ENCODE measurements at places on chromosomes 2 and 18.

- no peak for DNase-seq
Observed at GRCh38 chr2:96437512-96437911, 67.6 kb downstream of the NEURL3 start.

DNA sequence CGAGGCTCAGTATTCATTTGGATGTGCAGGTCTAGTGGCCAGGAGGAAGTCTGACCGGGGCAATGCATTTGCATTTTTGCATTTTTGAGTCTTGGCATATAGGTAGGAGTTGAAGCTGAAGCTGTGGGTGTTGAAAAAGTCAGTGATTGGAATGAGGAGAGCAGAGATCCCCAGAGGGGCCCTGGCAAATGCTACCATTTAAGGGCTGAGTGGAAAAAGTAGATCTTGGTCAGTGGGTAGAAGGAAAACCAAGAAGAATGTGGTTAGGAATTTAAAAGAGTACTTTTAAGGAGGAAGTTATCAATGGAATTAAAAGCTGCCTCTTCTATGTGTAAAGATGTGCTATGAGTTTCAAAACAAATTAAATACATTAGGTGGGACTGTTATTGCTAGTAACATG is 143.0 kb downstream of the ZEB2 start:
- no peak for DNase-seq

DNA sequence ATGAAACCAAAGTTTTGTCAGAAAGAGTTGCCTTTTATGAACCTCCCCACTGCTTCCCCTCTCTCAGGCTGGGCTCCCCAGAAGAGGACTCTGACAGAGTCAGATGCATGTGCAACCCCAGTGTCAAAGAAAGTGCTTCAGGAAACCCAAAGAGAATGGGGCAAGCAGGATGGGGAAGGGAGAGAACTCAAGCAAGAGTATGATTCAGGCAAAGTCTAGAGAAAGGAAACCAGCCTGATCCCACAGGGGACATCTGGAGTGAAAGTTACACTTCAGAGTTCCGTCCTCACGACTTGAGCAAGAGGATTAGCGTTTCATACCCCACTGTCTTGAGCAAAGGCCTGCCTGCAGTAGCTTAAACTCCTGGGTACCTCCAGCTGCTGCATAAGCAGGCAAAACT is 51.8 kb upstream of the EPC2 start:
- no peak for DNase-seq

DNA sequence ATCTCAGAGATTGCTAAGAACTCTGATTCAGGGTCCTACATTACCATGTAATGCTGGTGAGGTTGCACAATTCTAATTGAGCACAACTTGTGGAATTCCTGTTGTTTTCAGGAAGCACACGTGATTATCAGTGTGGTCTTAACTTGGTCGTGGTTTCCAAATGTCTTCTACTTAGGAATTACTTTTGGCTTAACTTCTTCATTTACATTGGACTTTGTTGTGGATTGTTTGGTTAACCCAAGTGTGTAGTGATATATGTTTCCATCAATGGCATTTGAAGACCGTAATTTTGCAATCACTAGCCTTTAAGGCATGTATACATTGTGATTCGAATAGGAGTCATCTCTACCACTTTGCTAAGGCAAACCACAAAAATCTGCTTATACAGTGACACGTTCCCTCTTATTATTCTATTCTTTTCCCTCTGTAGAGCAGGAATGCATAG is 373.3 kb downstream of the IRS1 start:
- no peak for DNase-seq

DNA sequence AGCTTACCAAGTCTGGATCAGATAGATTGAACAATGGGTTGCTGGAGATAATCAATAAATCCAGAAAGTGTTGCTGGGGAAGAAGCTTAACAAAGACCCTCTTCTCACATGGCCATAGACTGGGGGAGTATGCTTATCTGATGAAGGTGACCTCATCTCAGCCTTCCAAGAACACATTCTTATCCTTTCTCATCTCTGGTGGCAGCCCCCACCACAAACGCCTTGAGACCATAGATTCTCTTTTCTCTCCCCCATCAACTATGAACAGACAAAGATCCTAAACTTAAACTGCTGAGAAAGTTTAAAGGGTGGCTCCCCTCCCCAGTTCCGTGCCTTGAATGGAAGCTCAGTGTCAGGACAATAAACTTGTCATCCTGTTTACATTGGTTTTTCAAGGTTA is 428.7 kb upstream of the TRIB2 start:
- DNase-seq = no peak

GRCh38 chr2:163155279-163155883 is 316.8 kb upstream of the KCNH7 start:
- no peak for DNase-seq

DNA sequence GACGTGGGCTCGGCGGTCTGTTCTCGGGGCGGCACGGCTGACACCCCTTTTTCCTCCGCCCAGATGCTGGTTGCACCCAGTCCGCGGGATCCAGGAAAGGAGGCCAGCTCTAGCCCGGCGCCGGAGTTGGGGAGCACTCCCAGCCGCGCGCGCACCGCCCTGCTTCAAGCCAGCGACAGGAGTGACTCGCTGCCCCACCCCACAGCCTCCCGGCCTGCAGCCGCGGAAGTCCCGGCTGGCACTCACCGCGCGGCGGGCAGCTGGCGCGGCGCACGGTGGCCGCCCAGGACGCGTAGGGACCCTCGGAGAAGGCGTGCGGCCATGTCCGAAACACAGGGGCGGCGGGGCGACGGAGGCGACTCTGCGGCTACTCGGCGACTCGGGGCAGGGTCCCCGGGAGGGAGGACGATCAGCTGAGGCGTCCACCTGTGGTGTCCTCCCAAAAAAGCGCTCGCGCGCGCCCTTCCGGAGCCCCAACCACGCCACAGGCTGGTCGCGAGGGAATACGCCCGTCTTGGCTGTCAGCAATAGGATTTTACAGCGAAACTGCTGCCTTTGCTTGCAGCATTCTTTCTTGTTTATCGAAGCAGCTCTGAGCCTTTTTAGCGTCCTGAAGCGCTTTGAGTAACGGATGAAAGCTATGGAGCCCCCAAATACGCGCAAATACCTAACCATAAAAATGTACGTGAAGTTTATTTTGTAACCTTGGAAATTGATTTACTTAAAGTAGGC is at the start of gene ACADL:
TSS of gene ACADL (minus strand) at position 507 of the 732 bp plus-strand sequence. CDS start at position 323, 184 bp downstream.
- no peak for DNase-seq

DNA sequence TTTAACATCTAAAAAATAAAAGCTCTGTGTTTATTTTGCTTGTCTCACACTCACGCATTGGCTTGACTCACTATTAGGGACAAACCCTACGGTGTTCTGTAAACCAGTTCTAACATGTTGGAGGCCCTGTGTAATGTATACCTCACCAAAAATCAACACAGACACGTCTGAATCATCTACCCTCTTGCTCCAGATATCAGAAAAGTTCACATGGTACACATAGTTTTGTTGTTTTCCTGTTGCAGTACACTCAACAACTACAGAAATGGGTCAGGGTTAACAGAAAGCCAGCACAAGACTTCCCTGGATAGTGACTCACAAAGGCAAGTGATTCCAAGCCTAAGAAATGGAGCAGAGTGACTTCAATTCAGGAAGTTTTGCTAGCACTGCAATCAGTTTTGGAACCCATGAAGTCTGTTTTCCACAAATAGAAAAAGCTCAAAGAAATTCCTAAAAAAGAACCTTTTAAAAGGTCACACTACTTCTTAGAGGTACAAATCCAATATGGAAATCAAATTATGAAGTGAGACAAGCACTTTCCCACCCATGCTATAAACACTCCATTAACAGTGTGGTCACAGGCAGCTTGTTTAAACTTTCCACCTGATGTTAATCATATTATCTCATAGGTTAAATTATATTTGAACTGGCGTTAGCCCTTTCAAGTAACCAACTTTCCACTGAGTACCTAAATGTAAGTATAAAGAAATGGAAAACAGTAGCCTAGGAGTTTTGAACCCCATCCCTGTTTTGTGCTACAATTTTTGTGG is 87.4 kb downstream of the GAREM1 start:
- DNase-seq = no peak

- DNase-seq = no peak
Observed at GRCh38 chr18:32257084-32257785, 67.4 kb downstream of the MEP1B start.

DNA sequence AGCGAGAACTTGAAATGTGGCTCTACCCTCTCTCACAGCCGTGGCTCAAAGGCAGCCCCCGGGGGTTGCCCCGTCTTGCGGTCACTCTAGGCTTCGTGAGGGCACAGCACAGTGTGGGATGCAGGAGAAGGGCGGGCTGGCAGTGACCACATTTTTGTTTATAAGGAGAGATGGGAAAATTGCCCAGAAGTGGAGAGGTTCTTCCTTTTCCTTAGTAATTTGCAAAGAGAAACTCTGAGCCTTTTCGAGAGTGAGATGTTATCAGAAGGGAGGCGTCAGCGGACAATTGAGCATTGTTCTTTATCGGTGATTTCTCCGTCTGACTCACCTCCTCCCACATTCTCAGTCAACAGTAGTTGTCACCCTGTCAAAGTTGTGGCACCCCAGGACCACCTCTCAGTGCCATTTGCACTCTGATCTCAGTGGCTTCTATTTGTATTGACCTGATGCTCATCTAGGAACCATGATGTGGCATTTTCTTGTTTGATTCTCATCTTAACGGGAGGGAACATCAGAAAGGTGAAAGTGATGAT is 89.6 kb downstream of the ACAA2 start:
- no peak for DNase-seq

DNA sequence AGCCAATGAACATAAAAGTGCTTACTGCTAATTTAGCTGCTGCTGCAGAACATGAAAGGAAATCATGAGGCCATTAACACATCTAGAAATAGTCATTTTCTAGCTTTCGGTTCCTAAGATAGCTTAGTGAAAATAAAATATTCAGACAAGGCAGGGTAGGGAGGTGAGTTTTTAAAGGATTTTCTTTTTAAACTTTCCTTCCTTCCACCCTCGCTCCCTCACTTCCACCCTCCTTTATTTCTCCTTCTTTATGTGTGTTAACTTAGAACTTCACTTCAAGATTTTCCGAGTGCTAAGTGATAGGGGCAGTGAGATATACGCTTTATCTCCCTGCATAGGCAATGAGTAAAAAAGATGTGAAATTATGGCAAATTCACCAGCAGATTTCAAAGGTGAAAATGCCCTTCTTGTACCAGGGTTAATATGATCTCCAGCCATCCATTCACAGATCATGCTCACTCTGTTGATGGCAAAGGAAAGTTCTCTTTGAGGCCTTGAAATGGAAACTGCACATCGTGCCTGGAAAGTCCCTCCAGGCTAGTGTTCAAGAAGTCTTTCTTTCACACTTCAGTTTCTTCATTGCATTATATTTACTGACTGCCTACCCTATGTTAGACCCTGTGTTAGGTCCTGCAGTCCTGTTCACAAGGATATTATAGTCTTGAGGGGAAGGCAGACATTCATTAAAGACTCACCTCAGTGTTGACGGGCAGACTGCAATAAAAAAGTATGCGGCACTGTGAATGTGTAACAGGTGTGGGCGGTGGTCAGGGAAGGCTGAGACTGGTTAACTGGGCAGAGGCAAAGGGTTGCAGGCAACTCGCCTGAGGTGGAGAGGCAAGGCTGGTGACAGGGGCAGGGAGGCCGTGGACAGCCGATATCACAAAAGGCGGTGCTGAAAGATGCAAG is 200.8 kb downstream of the PLCL1 start:
- DNase-seq = no peak

DNA sequence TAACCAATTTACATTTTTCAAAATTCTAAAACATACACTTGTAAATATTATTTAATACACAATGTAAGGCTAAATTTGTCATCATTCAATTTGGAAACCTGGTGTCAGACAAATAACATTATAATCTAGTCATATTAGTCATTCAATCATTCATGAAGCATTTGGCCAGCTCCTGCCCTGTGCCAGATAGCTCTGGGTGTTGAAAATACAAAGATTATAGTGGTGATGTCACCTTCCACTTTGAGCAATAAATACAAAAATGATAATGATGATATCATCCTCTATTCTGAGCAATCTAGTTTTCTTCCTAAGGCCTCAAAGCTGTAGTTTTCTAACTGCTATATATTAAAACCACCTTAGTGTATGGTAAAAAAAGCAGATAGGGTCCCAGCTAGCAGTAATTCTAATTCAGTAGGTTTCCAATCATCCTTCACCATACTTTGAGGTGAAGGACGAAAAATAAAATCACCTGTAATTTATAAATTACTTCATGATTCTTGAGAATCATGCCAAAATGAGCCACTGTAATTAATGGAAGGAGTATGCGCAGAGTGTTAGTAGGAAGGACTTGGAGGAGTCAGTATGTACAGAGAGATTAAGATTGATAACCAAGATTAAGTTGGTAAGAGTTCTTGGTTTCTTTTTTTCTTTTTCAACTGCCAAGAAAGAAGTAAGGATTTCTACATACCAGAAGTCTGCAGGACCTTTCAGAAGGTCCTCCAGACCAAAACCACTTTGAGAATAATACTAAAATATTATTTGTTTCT is 23.2 kb downstream of the MEMO1 start:
- DNase-seq = no peak

GRCh38 chr2:68027959-68028358 is 34.8 kb downstream of the C1D start:
- DNase-seq = no peak

GRCh38 chr2:230434677-230435324 is 18.8 kb downstream of the SP100 start:
- DNase-seq = no peak

GRCh38 chr2:148996805-148997204 is 41.7 kb upstream of the LYPD6B start:
- no peak for DNase-seq

DNA sequence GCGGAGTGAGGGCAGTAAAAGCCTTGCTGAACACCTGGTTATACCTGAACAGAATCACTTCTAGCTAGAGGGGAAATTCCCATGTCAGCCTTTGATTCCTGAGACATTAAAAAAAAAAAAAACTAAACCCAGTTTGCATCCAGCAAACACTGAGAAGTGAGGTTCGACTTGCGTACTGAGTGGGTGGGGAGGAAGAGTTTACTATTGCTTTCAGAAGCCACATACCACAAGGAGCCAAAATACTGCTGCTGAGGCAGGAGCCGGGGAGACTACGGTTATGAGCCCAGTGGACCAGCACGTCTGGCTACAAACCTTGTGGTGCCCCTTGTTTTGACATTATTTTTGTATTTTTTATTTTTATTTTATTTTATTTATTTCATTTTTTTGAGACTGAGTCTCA is 2.7 kb downstream of the COLEC11 start:
- DNase-seq = no peak

DNA sequence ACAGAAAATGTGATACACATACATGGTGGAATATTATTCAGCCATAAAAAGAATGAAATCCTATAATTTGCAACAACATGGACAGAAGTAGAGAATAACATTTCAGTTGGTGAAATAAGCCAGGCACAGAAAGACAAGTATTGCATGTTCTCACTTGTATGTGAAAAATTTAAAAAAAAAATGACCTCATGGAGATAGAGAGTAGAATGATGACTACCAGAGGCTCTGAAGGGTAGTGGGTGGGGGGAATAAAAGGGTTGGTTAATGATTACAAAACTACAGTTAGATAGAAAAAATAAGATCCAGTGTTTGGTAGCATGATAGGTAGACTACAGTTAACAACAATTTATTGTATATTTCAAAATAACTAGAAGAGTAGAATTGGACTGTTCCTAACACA is 24.5 kb downstream of the PRKD3 start:
- no peak for DNase-seq
